Liver (tissue), 10 donors: ENCODE measurements at places on chromosomes 12 and 14.

DNA sequence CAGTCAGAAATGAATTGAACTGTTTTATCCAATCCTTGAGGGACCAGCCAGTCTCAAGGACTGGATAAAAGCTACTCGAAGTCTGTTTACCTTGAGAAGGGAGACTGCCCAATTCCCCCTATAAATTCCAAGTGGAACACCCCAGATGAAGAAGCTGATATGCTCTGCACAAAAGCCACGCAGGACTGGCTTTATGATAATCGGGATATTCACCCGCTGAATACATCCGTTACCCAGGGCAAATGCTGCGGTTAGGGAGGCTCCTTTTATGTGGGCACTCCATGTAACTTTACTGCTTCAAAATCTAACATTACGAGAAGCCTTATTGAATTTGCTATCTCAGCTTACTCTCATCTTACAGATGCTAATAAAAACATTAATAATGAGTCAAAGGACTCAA is 119.1 kb downstream of the DENND5B start:
- peaks cover 18% of the 10 kb centered on the region for H3K4me1 ChIP-seq
- no peaks in the 10 kb centered on the region for H3K27me3 ChIP-seq
- H3K36me3 ChIP-seq: no peaks in the 10 kb centered on the region
- no peak for DNase-seq
- H3K27ac ChIP-seq: no peak overlapping the region
- no peak overlapping the region for H3K4me3 ChIP-seq

DNA sequence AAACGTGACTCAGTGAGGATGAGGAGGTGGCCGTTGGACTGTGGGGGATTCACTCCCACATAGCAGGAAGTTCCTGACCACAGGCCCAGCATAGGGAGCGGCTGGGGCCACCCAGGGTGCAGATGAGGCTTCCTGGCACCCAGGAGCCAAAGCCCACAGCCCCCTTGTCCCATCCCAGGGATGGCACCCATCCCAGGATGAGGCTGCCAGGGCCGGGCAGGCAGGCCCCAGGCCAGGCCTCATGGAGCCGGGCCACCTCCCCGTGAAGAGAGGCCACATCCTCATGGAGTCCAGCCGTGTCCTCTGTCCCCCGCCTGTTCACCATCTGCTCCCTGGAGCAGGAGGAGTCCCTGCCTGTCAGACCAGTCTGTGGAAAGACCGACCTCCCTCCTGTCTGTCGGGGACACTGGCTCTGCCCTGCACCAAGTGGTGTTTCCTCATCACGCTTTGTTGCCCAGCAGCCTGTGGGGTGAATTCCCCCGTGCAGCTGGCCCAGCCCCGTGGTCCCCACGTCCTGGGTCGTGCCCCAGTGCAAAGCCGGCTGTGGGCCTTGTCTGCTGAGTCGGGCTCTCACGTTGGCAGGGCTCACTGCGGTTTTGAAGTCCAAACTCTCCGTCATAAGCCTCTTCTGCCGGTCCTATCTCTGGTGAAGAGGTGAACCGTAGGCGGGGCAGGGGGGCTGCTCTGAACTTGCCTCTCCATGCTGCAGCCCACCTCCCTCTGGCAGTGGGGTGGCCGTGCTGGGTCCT is 24.5 kb downstream of the MMP17 start:
- no peak overlapping the region for H3K27ac ChIP-seq
- no peak for DNase-seq
- no peaks in the 10 kb centered on the region for H3K36me3 ChIP-seq
- no peaks in the 10 kb centered on the region for H3K4me1 ChIP-seq

DNA sequence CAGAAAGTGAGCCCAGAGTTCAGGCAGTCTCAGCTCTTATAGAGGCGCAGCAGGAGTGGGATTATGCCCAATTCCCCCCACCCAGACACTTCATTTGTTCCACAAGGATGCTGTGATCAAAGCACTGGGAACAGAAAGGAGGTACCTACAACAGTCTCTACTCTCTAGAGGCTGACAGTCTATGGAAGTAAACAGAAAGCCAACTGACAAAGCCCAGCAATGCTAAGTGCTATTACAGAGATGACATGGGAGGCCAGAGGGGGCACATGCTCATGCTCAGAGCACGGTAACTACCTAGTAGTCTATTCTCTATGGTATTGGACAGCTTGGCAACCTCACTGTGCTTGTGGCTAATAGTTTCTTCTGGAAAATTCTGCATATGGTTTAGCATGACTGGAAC is 85.9 kb downstream of the STXBP6 start:
- H3K27me3 ChIP-seq: no peaks in the 10 kb centered on the region
- peaks cover 4% of the 10 kb centered on the region for H3K4me1 ChIP-seq

DNA sequence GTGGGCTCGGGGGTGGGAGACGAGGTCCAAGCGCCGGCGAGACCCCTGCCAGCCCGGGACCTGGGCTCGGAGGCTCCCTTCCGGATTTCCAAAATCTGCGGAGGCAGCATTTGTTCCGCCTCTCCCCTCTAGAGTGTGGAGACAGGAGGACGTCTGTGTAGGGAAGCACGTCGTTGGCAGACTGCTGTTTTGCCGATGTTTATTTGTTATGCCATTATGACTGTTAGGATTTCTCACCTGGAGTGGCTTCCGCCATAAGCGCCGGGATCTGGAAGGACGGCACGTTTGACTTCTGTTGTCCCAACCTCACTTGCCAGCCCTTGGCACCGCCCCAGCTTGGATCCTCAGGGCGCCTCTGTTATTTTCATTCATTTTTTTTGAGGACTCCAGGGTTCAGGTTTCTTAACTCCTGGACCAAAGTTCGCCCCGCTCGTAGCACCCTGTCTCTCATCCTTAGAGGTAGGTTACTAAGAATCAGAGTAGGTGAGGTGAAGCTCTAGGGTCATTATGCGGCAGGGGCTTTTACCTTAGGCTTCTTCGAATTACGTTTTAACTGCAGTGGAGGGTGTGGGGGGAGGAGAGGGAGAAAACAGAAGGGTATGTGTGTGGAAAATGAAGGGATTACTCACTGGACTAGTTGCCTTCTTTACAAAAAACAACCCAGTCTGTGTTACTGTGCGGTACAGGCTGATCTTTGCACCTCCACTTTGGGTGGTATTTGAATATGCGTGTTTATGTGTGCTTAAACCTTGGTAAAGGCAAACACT is 547 bp upstream of the PYGL start:
- peaks cover 22% of the 10 kb centered on the region for H3K4me1 ChIP-seq
- H3K27me3 ChIP-seq: no peaks in the 10 kb centered on the region
- peak overlapping the region; percentile 94 for H3K4me3 ChIP-seq
- peak; percentile 41 for DNase-seq

- DNase-seq: no peak
- no peak overlapping the region for H3K4me3 ChIP-seq
- no peak overlapping the region for H3K27ac ChIP-seq
Observed at GRCh38 chr12:45587877-45588533, 141.5 kb upstream of the ARID2 start.

- DNase-seq: no peak
- no peaks in the 10 kb centered on the region for H3K27me3 ChIP-seq
- H3K4me1 ChIP-seq: no peaks in the 10 kb centered on the region
- no peaks in the 10 kb centered on the region for H3K36me3 ChIP-seq
- no peak overlapping the region for H3K4me3 ChIP-seq
Observed at GRCh38 chr14:50569714-50570274, 9.8 kb downstream of the ATL1 start.

DNA sequence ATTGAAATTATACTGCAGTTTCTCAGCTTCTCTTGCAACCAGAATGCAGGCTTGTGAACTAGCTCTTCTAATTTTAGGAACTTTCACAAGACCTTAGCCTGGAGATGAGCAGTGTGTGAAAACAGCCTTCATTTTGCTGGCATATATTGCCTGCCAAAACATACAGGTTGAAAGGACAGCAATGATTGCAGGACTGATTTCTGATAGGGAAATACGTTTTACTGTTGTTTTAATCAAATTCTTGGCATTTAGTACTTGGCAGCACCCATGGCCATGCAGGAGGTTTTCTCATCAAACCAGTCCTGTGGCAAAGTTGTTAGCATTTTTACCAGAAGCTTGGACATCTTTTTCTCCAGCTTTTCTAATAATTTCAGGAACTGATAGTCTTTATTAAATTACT is 91.9 kb upstream of the MUCL1 start:
- H3K27ac ChIP-seq: no peak overlapping the region
- H3K4me3 ChIP-seq: no peak overlapping the region
- no peaks in the 10 kb centered on the region for H3K27me3 ChIP-seq
- no peak for DNase-seq
- no peaks in the 10 kb centered on the region for H3K36me3 ChIP-seq

- H3K27ac ChIP-seq: no peak overlapping the region
- no peaks in the 10 kb centered on the region for H3K36me3 ChIP-seq
- no peak for DNase-seq
- no peaks in the 10 kb centered on the region for H3K27me3 ChIP-seq
Observed at GRCh38 chr14:50800032-50800431, 30.9 kb downstream of the NIN start.

DNA sequence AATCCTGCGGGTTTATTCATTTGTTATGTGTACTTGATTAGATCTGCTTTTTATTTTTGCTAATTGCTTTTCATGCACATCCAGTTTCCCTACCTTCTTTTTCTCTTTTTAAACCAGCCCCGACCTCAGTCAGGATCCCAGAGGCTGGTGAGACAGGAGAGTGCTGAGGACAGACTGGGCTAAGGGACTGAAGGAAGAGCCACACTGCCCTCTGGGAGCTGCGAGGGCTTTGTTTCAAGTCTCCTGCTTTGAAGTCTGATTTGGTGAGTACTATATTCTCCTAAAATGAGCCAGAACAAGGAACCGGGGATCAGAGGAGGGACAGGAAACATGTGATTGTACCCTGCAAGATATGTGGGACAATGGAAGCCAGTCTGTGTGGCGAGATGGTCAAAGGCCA is 23.9 kb downstream of the PRICKLE1 start:
- H3K4me1 ChIP-seq: no peaks in the 10 kb centered on the region
- H3K27ac ChIP-seq: no peak overlapping the region
- no peak for DNase-seq
- peaks cover 2% of the 10 kb centered on the region for H3K27me3 ChIP-seq
- no peaks in the 10 kb centered on the region for H3K36me3 ChIP-seq

DNA sequence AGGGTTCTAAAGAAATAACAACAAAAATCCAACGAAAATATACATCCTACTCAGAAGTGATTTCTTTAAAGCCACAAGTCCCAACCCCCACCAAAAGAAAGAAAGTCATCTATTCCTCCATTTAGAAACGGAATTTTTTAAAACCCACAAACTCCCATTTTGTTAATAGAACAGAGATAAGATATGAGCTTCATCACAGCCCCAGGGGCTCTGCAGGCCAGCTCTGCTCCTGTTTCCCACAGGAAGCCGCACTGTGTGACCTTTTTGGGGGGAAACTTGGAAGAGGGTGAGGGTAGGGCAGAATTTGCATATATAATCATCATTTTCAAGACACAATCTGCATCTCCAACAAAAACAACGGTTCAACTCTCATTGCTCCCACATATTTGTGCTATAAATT is 2.8 kb downstream of the FBXL14 start:
- no peaks in the 10 kb centered on the region for H3K36me3 ChIP-seq
- H3K27ac ChIP-seq: peak overlapping the region; percentile 6
- DNase-seq: no peak
- peaks cover 33% of the 10 kb centered on the region for H3K4me1 ChIP-seq
- H3K27me3 ChIP-seq: no peaks in the 10 kb centered on the region

- H3K4me3 ChIP-seq: no peak overlapping the region
- no peak for DNase-seq
- H3K36me3 ChIP-seq: no peaks in the 10 kb centered on the region
- no peak overlapping the region for H3K27ac ChIP-seq
- no peaks in the 10 kb centered on the region for H3K4me1 ChIP-seq
Observed at GRCh38 chr12:108973629-108974152, 47.2 kb downstream of the SVOP start.

GRCh38 chr12:4915752-4916151 is 6.0 kb downstream of the KCNA1 start:
- H3K36me3 ChIP-seq: no peaks in the 10 kb centered on the region
- H3K4me3 ChIP-seq: no peak overlapping the region
- DNase-seq: no peak
- H3K27ac ChIP-seq: no peak overlapping the region
- H3K27me3 ChIP-seq: peaks cover 5% of the 10 kb centered on the region

GRCh38 chr14:106185837-106186233 is 659.5 kb downstream of the TMEM121 start:
- H3K4me1 ChIP-seq: no peaks in the 10 kb centered on the region
- H3K27ac ChIP-seq: no peak overlapping the region
- H3K27me3 ChIP-seq: peaks cover 3% of the 10 kb centered on the region
- H3K4me3 ChIP-seq: no peak overlapping the region
- no peaks in the 10 kb centered on the region for H3K36me3 ChIP-seq

DNA sequence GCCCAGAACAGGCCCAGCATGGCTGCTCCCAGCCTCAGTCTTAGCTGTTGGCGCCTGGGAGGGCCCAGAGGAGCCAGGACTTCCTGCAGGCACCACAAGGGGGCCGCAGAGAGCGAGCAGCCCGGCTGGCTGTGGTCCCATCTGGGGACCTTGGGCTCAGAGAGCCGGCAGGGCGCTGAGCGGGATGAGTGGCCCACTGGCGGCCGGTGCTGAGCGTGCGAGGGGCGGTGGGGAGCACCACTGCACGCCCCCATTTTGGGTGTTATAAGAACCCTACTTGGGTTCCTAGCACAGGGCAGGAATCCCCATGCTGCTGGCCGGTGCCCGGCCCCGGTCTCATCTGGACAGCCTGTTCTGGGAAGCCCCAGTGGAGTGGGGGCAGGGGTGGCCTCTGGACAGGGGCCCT is 25.9 kb upstream of the CRIP2 start:
- no peaks in the 10 kb centered on the region for H3K36me3 ChIP-seq
- H3K4me3 ChIP-seq: no peak overlapping the region
- H3K4me1 ChIP-seq: no peaks in the 10 kb centered on the region
- H3K27ac ChIP-seq: no peak overlapping the region
- DNase-seq: peak; percentile 69

GRCh38 chr14:69244946-69245345 is 15.0 kb upstream of the GALNT16 start:
- peaks cover 17% of the 10 kb centered on the region for H3K36me3 ChIP-seq
- no peaks in the 10 kb centered on the region for H3K27me3 ChIP-seq
- no peak overlapping the region for H3K4me3 ChIP-seq

GRCh38 chr14:88559852-88560251 is 3.0 kb upstream of the ZC3H14 start:
- H3K4me1 ChIP-seq: peaks cover 16% of the 10 kb centered on the region
- H3K36me3 ChIP-seq: no peaks in the 10 kb centered on the region
- DNase-seq: no peak
- no peak overlapping the region for H3K27ac ChIP-seq
- no peaks in the 10 kb centered on the region for H3K27me3 ChIP-seq

- no peaks in the 10 kb centered on the region for H3K36me3 ChIP-seq
- no peaks in the 10 kb centered on the region for H3K27me3 ChIP-seq
- H3K4me3 ChIP-seq: no peak overlapping the region
- DNase-seq: no peak
- H3K4me1 ChIP-seq: no peaks in the 10 kb centered on the region
Observed at GRCh38 chr12:132257955-132258490, 71.4 kb downstream of the GALNT9 start.

DNA sequence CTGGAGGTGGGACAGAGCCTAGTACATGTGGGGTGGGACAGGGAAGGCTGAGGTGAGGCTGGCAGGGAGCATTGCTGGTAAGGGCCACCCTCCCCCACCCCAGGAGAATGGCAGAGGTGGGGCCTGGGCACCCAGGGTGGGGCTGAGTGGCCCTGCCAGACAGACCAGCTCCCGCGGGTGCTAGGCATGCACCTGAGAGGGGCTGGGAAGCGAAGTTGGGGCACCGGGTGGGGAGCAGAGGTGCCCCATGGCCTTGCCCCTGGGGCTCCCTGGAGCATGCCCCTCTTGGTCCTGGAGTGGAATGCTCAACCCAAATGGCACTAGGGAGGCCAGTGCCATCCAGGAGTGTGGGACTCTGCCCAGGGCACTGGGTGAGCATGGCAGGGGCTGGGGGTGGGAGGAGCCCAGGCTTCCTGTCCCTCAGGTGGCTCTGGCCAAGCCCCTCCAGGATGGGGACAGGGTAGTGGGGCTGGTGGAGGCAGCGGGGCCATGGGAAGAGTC is 1.3 kb downstream of the TNFAIP2 start:
- H3K4me1 ChIP-seq: peaks cover 28% of the 10 kb centered on the region
- no peaks in the 10 kb centered on the region for H3K27me3 ChIP-seq
- no peak overlapping the region for H3K27ac ChIP-seq
- no peak overlapping the region for H3K4me3 ChIP-seq
- no peaks in the 10 kb centered on the region for H3K36me3 ChIP-seq
- no peak for DNase-seq
